Retinal pigment epithelial cell (primary cell): ENCODE measurements at places on chromosomes 1 and 21.

GRCh38 chr1:18817795-18818435 is 41.5 kb downstream of the TAS1R2 start:
- no peak for DNase-seq

DNA sequence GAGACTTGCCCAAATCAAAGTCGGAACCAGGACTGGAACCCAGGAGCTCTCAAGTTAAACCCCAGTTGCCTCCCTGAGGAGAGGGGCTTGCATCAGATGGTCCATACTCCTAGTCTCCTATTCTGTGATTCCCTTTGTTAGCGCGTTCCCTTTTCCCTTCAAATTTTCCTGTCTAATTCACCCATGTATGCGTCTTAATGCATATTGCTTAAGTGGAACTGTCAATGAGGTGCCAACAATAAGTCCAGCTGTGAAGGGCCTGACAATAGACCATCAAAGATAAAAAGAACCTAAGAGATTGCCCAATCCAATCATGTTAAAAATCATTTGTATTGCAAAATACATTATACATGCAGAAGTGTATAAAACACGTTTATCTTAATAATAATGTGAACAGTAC is 634 bp upstream of the SPATA6 start:
- no peak for DNase-seq

- no peak for DNase-seq
Observed at GRCh38 chr21:42193721-42194120, 25.2 kb upstream of the ABCG1 start.

- DNase-seq, result no peak
Observed at GRCh38 chr1:184494929-184495328, 108.1 kb downstream of the C1orf21 start.

- no peak for DNase-seq
Observed at GRCh38 chr1:15094056-15094455, 59.5 kb upstream of the TMEM51 start.

DNA sequence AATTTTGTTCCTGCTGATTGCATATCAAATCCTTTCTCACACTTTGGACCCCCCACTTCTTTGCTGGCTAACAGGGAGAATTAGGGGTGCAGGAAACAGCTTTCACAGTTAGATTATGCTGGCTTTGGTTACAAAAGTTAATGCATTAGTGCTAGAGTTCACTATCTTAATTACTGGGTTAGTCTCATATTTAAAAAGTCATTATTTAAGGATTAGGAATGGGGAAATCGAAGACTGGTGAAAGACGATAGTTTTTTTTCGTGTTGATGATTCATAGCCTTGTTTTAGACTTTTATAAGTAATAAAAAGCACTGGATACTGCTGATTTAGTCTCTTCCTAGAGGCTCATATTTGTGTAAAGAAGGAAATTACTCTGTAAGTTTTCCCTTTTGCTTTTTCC is 11.6 kb downstream of the ST6GALNAC3 start:
- DNase-seq, result no peak

- no peak for DNase-seq
Observed at GRCh38 chr21:41447356-41447755, 21.3 kb downstream of the MX1 start.

- DNase-seq, result no peak
Observed at GRCh38 chr1:7680207-7680954, 90.7 kb upstream of the VAMP3 start.

GRCh38 chr1:85372683-85373377 is 92.1 kb downstream of the DDAH1 start:
- DNase-seq, result peak; percentile 40

GRCh38 chr1:235583511-235584001 is 66.0 kb downstream of the GNG4 start:
- DNase-seq, result no peak

GRCh38 chr1:200866521-200866920 is 6.3 kb upstream of the GPR25 start:
- DNase-seq, result no peak

- no peak for DNase-seq
Observed at GRCh38 chr21:25637851-25638659, 1.0 kb upstream of the JAM2 start.

DNA sequence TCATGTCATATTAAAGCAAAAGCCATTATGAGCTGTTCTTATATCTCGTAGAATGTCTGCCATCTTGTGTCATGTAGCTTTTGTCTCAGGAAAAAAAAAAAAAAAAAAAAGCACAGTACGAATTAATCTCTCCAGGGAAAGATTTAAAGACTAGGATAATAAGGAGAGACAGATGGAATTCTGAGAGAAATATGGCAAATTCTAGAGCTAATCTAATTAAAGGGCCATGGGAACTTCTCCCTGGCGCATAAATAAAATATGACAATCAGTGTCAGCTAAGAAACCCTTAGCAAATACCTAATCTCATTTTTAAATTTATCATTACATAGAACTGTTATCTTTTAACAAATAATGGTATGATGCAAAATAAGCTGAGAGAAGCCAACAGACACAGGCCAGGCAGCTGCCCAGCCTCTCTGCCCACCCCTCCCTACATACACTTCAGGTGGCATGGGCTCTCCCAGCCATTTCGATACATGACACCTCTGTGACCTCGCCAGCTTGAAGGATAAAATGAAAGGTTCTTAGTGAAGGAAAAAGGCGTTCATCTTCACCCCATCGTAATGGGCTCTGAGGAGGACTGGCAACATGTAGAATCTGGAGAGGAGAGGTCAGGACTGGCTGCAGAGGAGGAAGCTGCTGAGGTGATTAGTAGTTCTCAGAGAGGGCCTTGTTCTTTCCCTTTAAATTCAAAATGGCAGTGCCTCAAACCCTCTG is 39.8 kb downstream of the DISC1 start:
- DNase-seq, result no peak

GRCh38 chr1:159911326-159912070 is 11.5 kb upstream of the CFAP45 start:
- DNase-seq, result no peak

DNA sequence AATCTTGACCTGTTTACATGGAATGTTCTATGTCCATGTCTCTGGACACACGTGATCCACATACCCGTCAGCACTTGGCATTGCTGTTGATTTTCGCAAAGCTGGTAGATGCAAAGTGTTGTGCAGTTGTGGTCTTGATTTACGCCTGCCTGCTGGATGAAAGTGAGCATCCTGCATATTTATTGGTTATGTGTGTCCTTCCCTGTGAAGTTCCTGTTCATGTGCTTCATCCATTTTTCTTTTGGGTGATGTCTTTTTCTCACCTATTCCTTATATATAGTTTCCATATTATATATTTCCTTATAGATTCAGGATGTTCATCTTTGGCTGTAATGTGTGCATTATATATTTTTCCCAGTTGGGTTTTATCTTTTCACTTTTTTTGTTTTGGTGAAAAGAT is 6.5 kb downstream of the AGPAT3 start:
- no peak for DNase-seq

DNA sequence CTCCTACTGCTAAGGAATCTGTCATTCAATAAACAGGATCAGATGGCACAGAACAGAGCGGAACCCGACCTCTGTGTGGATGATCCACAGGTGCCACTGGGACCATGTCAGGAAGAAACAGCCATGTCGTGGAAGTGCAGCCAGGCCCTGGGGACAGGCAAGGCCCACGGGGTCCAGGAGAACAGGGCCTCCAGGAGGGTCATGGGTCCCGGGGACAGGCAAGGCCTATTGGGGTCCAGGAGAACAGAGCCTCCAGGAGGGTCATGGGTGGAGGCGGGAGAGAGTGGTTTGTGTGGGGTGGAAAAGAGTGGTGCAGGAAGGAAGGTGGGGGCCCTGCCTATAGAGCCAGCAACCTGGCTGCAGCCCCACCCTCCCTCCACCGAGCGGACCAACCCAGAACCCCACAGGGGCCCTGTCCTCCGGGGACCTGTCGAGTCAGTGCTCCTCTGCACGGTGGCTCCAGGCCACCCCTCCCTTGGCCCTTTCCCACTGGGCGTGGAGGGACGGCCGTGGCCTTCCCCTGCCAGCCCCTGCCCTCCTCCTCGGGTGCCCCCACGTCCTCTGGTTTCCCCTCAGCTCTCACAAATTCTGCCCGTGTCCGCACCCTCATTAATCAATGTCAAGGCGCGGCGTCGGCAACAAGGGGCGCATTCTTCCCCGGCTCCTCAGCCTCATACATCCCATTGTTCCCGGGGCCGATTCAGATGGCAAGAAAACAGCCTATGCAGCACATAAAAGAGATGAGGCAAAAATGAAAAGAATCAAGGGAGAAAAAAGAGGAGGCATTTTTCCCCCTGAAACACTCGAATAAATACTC is 146.4 kb downstream of the PRDM16 start:
- DNase-seq, result no peak

DNA sequence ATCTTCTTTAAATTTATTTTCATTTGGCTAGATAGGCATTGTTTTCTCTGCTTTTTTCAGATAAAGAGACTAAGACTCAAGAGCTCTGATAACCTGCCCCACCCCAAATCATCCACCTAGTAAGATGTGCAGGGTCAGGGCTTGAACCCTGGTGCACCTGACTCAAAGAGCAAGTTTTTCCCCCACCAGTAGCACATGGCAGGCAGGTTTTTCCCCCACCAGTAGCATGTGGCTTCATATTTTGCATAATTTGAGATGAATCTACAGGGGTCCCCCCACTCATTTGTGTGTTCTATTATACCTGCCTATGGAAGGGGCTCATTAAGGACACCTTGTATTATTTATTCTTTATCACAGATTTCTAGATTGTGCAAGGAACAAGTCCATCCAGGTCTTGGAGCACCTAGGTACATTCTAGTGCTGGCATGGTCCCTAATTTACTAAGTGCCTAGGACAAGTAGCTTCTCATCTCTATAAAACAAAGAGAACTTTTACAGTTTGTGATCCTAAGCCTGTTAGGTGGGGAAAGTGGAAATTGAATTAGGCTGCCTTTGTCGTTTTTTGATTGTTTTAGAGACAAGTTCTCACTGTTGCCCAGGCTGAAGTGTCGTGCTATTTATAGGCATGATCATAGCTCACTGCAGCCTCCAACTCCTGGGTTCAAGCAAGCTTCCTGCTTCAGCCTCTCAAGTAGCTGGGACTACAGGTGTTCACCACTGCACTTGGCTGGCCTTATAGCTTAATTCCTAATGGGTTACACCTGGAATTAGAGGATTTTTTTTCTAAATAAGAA is 13.2 kb upstream of the CTSE start:
- no peak for DNase-seq

DNA sequence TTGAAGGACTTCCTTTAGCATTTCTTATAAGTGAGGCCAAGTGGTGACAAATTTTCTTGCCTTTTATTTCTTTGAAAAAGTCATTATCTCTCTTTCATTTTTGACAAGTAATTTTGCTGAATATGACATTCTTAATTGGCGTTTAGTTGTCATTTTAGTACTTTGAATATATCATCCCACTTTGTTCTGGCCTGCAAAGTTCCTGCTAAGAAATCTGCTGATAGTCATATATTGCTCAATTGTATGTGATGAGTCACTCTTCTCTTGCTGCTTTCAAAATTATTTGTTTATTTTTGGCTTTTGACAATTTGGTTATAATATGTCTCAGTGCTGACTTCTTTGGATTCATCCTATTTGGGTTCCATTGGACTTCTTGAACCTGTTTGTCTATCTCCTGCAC is 312.6 kb downstream of the DUSP10 start:
- no peak for DNase-seq
